NCI-H524 (cell line): ENCODE measurements at places on chromosomes 7 and 10.
A peak's percentile ranks its signal among the peaks of the same experiment; 100 is the strongest.

DNA sequence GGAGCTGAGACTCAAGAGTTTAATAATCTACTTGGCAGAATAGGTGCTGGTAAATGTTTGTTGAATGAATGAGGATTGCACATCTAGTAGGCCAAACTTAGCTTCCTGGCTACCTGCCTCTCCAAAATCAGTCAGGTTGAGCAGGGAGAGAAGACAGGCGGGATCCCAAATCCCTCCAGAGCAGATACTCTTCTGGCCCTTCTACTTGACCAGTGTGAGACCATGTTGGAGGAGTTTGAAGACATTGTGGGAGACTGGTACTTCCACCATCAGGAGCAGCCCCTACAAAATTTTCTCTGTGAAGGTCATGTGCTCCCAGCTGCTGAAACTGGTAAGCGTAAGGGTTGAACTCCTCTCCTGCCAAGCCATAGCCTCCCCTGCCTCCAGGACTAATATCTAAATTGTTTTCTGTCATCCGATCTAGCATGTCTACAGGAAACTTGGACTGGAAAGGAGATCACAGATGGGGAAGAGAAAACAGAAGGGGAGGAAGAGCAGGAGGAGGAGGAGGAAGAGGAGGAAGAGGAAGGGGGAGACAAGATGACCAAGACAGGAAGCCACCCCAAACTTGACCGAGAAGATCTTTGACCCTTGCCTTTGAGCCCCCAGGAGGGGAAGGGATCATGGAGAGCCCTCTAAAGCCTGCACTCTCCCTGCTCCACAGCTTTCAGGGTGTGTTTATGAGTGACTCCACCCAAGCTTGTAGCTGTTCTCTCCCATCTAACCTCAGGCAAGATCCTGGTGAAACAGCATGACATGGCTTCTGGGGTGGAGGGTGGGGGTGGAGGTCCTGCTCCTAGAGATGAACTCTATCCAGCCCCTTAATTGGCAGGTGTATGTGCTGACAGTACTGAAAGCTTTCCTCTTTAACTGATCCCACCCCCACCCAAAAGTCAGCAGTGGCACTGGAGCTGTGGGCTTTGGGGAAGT lies 2.2 kb upstream of the MBLAC1 start:
- DNase-seq = no peak

DNA sequence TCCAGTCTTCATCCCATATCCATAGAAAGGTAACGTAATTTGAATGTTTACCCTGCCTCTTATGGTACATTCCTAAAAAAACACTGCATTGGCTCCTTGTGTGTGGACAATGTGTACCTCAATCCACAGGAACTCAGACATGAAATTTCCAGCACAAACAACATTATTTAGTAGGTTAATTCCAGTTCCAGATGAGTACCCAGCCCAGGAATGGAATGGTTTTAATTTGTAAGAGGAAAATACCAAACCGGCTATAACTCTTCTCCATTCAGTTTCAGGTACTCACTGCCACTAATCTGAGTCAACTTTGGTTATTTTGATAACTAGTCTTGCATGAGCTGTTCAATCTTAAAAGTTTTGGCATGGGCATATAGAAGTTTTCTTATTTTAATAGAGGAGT lies 39.0 kb downstream of the TFPI2 start:
- DNase-seq = no peak

- no peak for DNase-seq
These were observed 2.9 kb upstream of the TRIM8 start for GRCh38 chr10:102641402-102641801.

DNA sequence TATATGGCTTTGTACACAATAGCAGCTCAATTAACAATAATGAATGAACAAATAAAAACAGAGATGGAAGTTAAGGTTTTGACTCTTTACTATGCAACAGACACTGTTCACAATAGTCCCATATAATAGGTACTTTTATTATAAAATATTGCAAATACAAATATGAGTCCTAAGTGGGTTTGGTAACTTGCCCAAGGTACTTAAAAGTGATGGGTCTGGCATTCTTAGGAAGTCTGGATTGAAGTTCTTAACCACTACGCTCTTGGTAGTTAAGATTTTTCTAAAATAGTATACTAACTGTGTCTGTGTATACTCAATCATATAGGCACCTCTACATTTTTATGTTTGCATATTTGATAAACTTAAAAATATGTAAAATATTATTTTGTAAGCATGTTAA lies 55.5 kb downstream of the HGF start:
- no peak for DNase-seq

DNA sequence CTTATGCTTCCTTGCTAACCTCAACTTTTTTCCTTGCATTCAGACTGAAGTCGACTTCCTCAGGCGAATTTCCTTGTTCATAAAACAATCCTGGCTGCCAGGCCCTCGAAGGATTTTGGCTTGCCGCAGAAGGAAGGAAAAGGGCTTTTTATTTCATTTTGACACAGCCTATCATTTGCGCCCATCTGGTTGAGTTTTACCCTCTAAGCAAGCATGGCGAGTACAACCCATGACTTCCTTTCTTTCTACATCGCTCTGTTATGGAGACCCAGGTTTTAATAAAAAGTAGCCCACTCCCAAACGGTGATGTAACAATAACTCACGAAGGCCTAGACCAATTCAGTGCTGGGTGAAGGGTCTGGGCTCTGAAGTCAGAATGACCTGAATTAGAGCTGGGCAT lies 109.3 kb downstream of the PRPF18 start:
- no peak for DNase-seq

GRCh38 chr7:43491984-43492383 lies 90.9 kb upstream of the STK17A start:
- no peak for DNase-seq

DNA sequence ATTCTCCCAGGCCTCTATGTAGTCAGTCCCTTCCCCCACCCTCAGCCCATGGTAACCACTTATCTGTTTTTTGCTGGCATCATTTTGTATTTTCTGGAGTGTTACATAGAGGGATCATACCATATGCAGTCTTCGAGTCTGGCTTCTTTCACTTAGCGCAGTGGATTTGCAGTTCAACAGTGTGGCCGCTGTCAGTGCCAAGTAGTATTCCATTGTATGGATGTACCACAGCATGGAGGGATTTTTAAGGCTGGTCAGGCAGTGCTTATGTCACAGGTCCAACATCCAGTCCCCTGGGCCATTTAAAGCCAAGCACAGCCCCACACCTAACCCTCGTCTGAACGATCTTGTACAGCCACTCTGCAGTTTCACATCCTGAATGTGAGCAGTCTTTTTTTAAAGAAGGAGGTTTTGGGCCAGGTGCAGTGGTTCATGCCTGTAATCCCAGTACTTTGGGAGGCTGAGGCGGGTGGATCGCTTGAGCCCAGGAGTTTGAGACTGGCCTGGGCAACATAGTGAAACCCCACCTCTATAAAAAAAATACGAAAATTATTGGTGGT lies 121.8 kb downstream of the CUX1 start:
- DNase-seq = no peak

DNA sequence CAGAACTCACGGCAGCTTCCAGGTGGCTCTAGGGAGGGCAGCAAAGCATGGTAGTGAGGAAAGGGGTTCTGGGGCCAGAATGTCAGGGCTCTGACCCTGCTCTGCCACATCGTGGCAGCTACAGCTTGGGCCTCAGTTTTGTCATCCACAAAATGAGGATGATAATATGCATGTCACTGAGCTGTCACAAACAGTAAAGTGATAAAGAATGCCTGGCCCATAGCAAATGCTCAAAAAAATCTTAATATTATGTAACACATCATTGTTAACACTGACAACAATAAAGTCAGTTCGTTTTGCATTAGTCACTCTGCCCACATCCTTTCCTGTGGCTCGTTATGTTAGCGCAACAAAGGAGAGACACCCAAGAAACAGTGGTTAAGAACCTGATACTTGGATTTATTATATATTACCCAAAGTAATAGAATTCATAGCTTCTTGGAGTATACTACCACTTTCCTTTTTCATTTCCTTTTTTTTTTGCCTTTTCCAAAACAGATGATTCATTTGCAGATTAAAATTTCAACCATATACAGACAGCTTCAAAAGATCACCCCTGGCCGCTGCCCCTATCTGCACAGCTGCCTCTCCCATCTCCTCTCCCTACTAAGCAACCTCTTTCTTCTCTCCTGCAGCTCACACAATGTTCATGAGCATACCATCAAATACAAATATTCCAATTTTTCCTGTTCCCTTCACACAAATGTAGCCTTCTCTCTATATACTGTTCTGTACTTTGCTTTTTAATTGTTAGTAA lies 45.5 kb upstream of the DDC start:
- DNase-seq = no peak

DNA sequence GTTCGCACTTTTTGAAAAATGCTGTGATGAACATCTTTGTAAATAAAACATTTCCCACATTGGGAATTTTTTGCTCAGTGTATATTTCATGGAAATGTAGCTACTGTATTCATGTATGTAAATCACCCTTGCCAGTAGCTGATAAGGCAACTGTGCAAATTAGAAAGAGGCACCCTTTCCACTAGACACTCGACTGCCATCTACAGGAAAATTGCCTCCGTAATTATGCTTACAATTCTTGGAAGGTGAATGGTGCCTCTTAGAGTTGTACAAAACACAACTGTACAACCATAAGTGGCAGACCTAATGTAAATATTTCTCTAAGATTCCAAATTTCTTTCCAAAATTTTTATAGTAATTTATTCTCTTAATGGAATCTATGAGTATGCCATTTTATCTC lies 491.7 kb downstream of the CCSER2 start:
- DNase-seq = no peak

GRCh38 chr7:36338256-36338655 lies 51.4 kb upstream of the ANLN start:
- no peak for DNase-seq

DNA sequence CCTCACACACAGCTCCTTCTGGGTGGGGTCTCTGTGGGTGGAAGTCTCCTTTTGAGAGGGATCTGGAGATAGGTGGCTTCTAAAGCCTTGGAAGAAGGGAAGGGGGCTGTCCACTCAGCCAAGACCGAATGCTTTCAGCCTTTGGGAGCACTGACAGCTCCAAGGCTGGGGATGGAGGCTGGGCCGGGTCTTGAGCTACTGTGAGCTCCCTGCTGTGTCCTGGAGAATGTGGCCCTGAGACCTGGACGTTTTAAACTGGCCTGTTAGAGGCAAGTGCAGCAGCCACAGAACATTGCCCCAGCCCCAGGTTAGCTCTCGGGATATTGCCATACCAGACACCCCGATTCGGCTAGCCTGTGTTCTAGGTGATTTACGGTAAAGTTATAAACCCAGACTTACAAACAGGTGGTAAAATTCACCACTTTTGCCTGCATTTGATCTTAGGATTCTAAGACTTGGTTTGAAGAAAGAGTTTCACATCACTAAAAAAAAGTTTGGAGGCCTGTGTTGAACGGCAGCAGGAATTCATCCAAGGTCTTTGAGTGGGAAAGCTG lies 548.5 kb upstream of the FOXK1 start:
- DNase-seq = no peak

DNA sequence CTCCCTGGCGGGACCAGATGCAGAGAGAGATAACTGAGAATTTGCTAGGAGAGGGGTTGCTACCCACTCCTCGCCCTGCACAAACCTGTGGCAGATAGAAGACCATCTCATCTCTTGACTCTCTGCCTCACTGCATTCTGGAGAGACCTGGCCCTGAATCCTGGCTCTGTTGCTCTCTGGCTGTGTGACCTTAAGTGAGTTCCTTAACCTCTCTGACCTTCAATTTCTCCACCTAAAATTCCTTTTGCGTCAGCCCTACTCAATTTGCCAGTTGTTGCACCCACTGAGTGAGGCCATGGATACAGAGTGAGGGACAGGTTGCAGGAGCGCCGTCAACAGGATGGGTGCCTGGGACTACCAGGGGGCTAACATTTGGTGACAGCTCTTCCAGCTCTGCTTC lies 5.2 kb downstream of the C10orf71 start:
- no peak for DNase-seq

GRCh38 chr7:49389871-49390479 lies 383.5 kb upstream of the VWC2 start:
- no peak for DNase-seq

DNA sequence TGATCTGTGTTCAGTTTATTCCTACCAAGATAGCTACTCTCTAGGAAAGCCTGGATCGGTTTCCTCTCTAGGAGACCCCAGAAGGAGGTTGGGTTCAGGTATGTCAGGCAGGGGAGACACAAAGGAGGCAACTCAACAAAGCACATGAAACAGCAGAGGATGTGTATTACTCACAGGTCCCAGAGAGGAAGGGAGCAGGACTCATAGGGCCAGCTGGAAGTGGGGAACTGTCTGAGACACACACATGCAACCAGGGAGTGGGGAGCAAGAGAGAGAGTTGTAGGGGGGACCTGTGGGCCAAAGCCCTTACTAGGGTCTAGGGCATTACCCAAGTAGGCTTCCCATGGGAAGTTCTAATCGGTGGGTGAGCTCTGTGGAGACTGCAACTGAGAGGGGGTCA lies 10.2 kb upstream of the NRP1 start:
- no peak for DNase-seq

GRCh38 chr7:43296306-43296705 lies 183.9 kb downstream of the HECW1 start:
- peak; percentile 35 for DNase-seq

- no peak for DNase-seq
These were observed 707 bp upstream of the GHITM start for GRCh38 chr10:84138478-84139125.

DNA sequence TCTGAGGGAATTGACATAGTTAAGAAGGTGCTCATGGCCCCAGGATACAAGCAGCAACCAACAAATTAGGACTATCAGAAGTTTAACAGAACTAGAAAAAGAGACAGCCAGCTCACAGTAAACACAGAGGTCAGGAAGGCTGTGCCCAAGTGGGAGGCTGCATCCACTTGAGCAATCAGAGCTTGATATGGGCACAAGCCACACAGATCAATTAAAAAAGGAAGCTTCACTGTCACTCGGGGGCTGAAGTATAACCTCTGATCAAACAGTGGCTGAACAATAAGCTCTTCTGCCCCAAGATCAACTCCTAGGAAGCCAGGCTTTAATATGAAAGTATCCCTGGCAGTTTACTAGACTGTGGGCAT lies 40.0 kb downstream of the ZNF438 start:
- DNase-seq = no peak

DNA sequence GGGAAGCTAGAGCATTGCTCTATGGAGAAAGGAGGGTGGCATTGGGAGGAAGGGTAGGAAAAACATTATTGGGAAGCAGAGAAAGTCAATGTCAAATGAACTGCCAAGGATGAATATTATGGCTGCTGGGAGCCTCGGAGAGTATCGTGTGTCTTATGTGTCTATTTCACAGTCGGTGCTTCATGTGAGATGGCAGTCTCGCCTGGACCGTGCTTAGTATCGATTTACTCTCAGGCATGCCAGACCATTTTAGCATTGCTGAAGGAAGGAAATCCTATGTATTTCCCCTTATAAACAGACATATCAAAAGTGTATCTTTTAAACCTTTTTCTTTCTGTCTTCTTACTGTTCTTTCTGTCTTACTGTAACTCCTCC lies 612.6 kb downstream of the AUTS2 start:
- no peak for DNase-seq

GRCh38 chr10:107341281-107341680 lies 176.8 kb upstream of the SORCS1 start:
- DNase-seq = no peak

GRCh38 chr7:143934526-143935325 lies at the start of gene OR2F2:
TSS of gene OR2F2 (plus strand) at chr7:143935233. CDS start at chr7:143935233, 0 bp downstream.
- no peak for DNase-seq

GRCh38 chr7:69108097-69108496 lies 490.2 kb upstream of the AUTS2 start:
- DNase-seq = no peak
